ENCODE measurements at places on chromosomes 4 and X.

DNA sequence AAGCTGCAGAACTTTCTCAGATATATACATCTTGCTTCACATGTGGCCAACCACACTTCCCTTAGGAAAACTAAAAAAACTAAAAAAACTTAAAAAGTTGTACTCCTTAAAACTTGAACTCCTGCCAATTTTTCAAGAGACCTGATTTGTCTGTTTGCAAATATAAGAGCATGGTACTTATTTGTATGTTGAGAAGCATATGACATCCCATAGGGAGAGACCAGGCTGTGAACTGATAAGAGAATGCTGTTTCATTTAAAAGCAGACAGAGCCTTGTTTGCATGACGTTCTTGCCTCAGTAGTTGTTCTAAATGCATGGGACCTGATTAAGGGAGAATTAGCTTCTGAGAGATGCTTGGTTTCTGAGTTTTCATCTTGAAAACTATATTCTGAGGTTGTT lies 169.9 kb downstream of the GPC3 start:
- no peak for DNase-seq

DNA sequence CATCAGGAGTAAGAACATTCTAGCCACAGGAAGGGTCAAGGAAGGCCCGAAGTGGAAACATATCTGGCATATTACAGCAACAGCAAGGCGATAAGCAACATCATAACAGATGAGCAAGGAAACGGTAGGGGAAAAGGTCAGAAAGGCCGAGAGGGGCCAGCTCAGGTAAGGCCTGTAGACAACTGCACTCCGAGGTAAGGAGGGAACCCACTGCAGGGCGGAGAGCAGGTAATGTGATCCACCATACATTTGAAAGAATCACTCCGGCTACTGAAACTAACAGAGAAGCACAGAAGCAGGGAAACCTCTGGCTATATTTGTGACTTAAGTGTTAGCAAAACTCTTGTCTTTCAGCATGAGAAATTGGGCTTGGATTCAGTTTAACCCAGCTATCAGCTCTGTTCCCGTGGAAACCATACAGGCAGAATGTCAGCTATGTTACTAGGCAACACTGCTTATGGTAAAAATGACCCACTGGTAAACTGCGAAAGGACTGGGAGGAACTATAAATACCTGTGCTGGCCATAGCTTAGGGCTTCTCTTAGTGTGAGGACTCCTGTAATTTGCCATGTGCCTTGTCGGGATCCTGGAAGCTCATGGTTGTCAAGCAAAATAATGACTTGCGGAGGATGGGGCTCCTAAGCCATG lies 31.0 kb downstream of the FRYL start:
- DNase-seq = no peak

DNA sequence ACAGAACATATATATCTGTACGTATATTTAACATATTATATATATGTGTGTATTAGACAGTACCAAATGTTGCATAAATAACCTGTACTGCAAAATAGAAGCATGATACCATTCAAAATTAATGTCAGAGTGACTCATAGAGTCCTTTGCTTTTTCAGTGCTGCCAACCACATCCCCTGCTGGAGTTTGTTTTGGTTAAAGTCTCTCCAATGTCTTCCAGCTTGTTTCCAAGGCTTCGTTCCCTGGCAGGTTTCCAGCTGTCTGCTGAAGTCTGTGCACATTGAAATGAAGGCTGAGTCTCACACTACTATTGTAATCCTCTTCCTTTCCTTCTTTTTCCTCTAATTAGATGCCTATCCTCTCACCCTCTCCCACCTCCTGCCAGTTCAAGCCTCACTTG lies 14.9 kb downstream of the NRK start:
- DNase-seq = peak; percentile 33

- no peak for DNase-seq
Observed at GRCh38 chr4:137367620-137368019, 164.7 kb downstream of the PCDH18 start.

DNA sequence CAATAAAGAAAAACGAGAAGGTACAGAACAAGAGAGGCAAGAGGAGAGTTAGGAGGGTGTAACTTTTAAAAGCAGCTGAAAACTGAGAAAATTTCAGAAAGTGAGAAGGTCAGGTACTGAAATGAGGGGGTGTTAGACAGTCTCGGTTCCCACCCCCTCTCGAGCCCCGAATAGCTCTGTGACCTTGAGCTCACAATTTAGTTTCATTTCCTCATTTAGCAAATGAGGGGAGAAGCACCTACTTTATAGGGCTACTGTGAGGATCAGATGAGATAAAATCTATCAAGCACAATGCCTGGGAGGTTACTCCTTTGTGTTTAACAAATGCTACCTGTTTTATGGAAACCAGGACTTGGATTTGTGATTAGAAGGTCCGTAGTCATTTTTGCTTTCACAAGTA lies 4.9 kb downstream of the UGT8 start:
- no peak for DNase-seq

GRCh38 chrX:74465424-74465823 lies 44.1 kb downstream of the SLC16A2 start:
- no peak for DNase-seq

DNA sequence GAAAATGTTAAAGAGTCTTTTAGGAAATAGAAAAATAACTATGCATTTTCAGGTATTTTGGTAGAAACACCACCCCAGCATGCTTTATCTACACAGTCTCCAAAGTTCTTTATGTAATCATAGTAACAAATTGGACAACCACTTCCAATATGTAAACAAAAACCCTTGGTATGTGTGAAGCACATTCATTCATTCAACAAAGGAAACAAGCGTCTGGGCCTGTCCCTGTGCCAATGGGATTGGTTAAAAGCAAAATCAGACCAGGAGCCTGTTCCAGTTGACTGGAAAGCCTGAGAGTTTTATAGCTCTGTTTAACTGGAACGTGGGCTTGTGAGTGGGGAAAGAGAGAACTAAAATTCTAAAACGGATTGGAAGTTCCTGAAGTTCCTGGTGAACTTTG lies 41.3 kb upstream of the TENM3 start:
- DNase-seq = no peak

DNA sequence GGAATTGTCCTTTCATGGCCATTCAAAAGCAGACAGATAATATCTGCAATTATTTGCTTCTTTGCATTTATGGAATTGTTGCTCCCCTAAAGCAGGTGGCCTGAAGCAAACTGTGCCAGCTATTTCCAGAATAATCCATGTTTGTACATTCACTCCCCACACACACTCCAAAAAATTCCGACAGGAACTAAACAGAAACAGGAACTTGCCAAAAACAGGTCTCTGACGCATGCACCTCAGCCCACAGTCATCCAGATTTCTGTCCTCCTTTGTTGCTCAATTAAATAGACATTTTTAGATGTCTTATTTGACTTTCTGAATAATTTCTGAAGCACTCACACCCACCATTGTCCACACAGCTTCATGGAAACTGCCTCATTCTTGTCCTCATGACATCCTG lies 71.5 kb upstream of the EDNRA start:
- DNase-seq = no peak

- no peak for DNase-seq
Observed at GRCh38 chr4:77145842-77146185, 11.2 kb upstream of the CCNG2 start.

DNA sequence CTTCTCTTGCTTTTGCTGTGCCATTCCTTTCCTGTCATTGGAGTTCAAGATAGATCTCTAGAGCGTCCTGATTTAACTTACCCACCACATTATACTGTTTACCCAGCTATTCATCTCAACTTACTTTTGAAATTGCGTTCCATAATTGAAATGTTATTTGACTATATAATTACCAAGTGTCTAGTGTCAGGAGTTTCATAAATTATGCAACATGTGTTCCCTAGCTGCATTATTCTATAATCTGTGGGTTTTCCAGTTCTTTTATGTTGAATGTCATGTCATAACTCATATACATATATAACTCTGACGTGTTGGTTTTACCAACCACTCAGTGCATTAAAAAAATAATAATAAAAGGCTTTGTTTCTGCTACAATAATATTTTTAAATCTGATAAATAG lies 285.9 kb upstream of the ARSJ start:
- no peak for DNase-seq

DNA sequence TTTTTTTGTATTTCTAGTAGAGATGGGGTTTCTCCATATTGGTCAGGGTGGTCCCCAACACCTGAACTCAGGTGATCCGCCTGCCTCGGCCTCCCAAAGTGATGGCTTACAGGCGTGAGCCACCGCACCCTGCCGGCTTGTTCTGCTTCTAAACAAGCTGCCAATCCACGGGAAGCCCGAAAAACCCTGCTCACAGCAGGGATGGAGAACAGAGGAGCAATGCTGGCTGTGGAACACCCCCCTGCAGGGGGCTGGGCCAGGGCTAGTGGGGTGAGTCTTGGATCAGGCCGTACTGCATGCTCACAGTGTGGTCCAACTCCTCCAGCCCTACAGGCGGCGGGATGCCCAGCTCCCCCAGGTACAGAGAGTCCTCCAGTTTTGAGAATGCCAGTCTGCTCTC lies 38.1 kb upstream of the ARHGAP6 start:
- DNase-seq = no peak

DNA sequence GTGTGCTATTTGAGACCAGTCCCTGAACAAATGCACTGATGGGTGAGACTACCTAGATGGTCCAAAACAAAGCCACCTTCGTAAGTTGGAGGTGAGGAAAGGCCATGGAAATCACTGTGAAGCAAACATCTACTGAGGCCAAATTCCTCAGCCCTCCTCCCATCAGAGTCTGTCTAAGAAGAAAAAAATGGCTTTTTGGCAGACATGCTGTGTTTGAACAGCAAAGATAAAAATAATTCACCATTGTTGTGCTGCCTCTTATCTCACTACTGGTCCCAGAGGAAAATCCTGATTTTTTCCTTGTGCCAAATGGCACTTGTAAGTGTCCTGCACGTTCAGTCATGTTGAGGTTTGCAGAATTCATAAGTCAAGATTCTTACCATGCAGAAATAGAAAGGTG lies 7.9 kb downstream of the MAGEB18 start:
- DNase-seq = no peak

GRCh38 chrX:121496966-121497365 lies 449.6 kb downstream of the GLUD2 start:
- DNase-seq = no peak

- DNase-seq = no peak
Observed at GRCh38 chrX:85037114-85037513, 33.4 kb downstream of the APOOL start.

DNA sequence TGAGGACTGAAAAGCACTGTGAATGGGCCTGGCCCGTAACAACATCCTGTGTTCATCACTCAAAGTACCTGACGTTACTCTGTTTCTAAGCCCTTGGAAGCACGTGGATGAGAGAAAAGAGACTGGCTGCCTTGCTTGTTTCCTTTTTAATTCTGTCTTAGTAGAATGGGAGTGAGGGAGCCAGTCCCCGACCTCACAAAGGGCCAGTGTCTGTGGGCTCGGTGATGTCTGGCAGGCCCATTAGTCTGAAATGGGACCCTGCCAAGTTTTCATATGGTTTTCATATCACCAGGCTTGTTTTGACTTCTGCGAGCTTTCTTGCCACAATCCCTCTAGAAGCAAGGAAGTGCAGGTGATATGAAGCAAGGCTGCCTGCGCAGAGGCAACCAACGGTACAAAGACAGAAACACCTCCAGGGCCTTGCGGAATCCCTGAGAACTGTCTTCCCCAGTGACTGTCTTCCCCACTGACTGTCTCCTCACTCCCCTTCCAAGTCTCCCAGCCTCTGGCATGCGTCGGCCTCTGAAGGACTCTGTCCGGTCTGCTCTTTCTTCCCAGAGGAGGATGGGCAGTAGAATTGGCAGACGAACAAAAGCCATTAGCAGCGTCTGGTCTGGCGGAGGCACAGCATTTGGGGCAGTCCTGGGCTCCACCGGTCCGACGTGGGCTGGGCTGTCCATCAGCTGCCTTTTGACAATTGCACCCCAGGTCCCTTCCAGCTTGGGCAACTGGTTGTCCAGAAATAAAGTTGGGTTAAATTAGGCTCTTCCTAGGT lies 20.2 kb upstream of the RASL11B start:
- DNase-seq = no peak

DNA sequence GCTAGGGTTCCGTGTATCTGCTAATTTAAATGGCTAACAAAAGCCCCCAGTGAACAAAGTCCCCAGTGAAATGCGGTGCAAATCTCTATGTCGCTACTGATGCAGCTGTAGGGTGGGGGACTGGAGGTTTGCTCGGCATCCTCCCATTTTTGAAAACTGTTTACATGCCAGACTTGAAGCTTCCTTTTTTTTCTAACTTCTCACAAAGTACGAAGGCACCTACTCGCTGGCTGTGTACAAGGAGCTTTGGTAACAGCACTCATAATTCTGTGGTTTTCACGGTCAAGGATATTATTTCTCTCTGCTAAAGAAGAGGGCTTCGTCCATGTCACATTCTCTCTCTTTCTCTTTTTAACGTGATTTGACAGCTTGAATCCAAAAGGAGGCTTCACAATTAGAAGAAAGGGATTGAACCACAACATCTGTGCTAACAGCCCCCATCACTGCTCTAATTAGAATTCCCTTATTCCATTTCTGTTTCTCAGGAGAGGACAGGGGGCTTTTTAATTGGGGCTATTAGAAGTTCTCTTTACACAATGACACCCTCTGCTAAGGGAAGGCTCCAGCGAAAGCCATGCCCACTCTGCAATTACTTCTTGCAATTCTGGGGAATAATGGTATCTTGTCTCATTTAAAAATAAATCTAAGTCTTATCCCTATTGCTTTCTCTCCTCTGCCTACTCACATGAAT lies 46.7 kb downstream of the TMEM156 start:
- no peak for DNase-seq
